ENCODE measurements at places on chromosomes 6 and 20. TPM values are rescaled to one million over a fixed set of nuclear protein-coding genes. Genes with fewer than 3 reads are reported as not detected.

The LSM14B gene
- total RNA-seq: 24.9 TPM

The GSTA3 gene
- total RNA-seq: not detected

The HLA-F gene
- total RNA-seq: 7.4 TPM

The WFDC9 gene
- total RNA-seq: not detected

The ADGB gene
- not detected for total RNA-seq

The PPP1R3D gene
- 5.2 TPM for total RNA-seq

The CRIP3 gene
- total RNA-seq: not detected

The PRDM1 gene
- total RNA-seq: 11.4 TPM

The E2F3 gene
- 24.8 TPM for total RNA-seq

The CDH22 gene
- not detected for total RNA-seq

The EMILIN3 gene
- total RNA-seq: not detected

The SERAC1 gene
- 9.1 TPM for total RNA-seq

The SPATS1 gene
- total RNA-seq: not detected

The POU5F1 gene
- total RNA-seq: 6.3 TPM

The CST5 gene
- total RNA-seq: 0.41 TPM

The NINL gene
- 7.9 TPM for total RNA-seq

The RBPJL gene
- not detected for total RNA-seq

The ZNF311 gene
- total RNA-seq: 1.7 TPM

The SLC22A7 gene
- total RNA-seq: not detected
